ENCODE measurements at places on chromosomes 6 and 20.

DNA sequence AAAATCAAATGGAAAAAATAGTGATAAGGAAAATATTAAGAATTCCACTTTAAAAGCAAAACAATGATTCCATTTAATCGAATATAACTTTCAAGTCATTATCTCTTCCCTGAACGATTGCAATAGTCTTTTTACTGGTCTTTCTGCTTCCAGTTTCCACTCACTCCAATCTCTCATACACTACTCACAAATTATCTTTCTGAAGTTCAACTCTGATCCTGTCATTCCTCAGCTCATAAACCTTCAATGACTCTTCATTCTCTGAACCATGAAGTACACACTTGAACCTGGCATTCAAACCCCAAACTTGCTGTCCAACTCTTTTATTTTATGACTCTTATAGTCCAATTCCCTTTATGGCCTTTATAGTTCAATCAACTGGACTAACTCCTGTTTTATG lies 304.1 kb upstream of the TCF21 start:
- DNase-seq, result no peak

GRCh38 chr20:59723607-59724456 lies 119.5 kb downstream of the PHACTR3 start:
- DNase-seq, result peak; percentile 64

GRCh38 chr6:30397697-30398096 lies 52.7 kb downstream of the RPP21 start:
- no peak for DNase-seq

DNA sequence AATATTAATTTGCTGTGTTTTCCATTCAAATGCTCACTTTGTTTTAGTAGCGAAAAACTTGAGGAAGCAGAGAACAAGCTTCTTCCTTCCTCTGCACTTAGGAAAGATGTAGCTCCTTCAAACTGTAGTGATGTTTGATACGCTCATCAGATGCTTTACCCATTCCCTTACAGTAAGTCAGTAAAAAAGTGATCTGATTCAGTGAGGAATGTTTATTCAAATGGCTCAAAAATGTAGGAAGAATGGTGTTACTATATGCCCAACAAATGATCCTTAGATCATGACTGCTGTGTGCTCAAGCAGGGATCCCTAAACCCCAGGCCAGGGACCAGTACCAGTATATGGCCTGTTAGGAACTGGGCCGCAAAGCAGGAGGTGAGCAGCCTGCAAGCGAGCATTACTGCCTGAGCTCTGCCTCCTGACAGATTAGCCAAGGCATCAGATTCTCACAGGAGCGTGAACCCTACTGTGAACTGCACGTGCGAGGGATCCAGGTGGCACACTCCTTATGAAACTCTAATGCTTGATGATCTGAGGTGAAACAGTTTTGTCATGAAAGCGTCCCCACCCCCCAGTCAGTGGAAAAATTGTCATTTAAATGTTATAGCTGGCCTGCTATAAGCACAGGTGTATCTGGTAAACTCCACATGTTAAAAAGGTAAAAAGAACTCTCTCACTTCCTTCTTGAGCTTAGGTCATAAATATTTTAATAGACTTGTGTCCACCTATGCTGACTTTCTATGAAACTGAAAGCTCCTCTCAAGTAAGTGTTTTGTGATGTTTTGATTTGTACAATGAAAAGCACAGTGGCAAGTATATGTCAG lies 187.2 kb downstream of the FOXC1 start:
- DNase-seq, result peak; percentile 57

GRCh38 chr6:29941471-29941870 lies 861 bp upstream of the HLA-A start:
- peak; percentile 8 for DNase-seq

DNA sequence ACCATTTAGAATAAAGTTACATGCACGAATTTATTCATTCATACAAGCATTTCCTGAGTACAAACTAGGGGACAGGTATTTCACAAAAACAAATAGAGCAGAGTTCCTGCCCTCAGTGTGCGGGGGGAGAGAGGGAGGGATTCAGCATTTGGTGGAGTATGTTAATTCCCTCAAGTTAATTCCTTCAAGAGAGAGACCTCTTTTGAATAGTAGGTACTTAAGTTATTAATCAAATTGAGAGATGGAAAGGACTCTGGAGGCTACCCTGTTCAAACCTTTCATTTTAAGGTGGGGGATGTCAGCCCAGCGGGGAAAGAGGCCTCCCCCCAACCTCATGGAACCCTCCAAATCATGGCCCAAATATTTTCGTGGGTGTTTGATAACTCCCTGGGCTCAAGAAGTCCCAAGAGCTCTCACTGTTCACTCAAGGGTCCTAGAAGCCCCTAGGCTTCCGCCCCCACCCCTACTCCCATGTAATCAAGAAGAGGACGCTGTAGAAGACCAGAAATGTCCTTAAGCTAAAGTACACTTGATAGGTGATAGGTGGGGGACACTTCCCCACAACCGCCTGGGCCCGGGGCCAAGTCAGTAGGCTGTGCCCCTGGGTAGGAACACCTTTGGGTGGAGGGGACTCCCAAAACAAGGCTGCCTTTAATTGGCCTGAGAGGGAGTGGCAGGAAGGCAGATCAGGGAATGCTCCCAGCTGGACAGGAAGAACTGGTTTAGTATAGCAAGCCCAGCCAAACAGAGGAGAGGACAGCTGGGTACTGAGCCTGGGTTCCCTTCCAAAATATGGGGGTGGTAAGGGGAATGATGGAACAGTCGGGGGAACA lies 2.9 kb downstream of the SDC4 start:
- no peak for DNase-seq

GRCh38 chr6:39243809-39244208 lies 14.5 kb upstream of the KCNK5 start:
- DNase-seq, result no peak

GRCh38 chr20:60687213-60687612 lies 564.8 kb upstream of the CDH4 start:
- DNase-seq, result no peak

DNA sequence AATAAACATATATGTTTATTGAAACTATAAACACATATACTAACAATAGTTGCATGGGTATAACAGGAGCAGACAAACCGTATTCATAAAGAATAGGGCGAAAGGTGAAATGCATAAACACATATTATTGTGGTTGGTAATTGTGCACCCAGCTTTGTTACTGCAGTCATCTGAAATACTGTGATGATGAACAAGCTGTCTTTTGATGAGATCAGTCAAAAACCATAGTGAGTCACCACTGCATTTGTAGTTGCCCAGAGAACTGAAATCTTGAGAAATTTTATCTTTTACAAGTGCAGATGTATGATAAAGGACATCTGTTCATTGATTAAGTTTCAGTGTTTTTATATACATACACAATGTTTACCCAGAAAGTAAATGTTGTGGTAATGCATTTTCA lies 133.7 kb downstream of the MYO6 start:
- peak; percentile 51 for DNase-seq

GRCh38 chr20:57395111-57395966 lies 4.1 kb downstream of the RBM38 start:
- no peak for DNase-seq

DNA sequence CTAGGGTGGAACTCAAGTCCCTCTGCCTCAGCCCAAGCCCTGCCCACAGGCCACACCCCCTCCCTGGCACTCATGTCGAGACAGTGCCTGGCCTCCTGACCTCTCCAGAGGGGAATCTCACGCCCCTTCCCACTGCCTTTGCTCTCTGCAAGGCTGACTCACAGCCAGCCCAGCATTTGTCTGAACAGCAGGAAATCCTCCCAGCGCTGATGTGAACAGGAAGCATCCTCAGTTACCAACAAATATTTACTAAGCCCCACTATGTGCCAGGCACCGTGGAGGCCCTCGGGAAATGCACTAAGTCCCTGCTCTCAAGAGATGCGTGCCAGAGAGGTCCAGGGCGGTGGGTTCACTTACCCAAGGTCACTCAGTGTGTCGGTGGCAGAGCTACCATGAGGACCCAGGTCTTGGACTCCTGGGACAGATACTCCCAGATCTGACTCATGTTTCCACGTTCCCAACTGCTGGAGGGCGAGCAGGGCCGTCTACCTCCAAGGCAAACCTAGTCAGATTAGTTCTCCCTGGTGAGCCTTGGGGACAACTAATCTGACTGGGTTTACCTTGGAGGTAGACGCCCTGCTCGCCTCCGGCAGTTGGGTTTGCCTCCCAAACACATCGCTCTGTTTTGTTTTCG lies 7.8 kb downstream of the ADA start:
- DNase-seq, result peak; percentile 86

GRCh38 chr6:13767121-13767808 lies 47.1 kb downstream of the MCUR1 start:
- peak; percentile 64 for DNase-seq

- DNase-seq, result no peak
Measured at GRCh38 chr20:10561302-10561701, 112.5 kb downstream of the JAG1 start.

DNA sequence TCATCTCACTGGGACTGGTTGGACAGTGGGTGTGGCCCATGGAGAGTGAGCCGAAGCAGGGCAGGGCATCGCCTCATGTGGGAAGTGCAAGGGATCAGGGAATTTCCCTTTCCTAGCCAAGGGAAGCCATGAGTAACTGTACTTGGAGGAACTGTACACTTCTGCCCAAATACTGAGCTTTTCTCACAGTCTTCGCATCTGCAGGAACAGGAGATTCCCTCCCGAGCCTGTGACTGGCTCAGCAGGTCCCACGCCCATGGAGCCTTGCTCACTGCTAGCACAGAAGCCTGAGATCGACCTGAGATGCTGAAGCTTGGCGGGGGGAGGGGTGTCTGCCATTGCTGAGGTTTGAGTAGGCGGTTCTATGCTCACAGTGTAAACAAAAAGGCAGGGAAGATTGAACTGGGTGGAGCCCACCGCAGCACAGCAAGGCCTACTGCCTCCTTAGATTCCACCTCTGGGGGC lies 10.4 kb upstream of the CALHM5 start:
- no peak for DNase-seq

- DNase-seq, result no peak
Measured at GRCh38 chr20:8951164-8951563, 117.7 kb upstream of the PLCB4 start.

DNA sequence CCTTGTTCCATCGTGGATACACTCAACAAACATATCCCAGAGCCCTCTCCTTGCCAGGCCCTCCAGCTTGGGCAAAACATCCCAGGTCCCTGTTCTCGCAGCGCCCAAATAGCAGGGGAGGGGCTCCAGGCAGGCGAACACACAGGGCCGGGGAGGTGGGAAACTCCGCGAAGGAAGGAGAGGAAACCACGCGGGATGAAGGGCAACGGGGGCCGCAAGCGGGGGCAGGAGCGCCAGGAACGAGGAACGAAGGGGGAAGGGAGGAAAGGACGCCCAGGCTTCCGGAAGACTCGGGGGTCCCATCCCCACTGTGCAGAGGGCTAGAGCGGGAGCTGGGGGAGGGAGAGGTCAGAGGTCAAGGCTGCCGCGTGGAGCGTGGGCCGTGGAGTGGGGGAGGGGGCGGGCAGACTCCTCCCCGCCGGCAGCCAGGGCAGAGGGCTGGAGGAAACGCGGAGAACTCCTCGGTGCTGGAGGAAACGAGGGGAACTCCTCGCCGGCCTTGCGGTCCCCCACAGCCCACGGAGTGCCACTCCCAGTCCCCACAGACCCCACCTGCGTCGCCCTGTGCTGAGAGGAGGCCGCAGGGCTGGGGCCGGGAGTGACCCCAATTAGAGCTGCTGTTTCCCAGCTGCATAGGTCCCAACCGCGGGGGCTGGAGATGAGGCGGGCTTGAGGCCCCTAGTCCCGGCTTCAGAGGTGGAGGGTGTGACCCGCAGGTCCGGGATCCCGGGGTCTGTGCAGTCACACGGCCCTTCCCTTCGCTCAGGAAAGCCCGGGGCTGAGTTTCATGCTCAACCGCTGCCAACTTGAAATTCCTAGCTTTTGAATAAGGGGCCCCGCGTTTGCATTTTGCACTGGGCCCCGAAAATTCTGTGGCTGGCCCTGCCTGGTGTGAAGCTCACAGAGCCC lies 1.2 kb upstream of the RBM38 start:
- DNase-seq, result no peak

DNA sequence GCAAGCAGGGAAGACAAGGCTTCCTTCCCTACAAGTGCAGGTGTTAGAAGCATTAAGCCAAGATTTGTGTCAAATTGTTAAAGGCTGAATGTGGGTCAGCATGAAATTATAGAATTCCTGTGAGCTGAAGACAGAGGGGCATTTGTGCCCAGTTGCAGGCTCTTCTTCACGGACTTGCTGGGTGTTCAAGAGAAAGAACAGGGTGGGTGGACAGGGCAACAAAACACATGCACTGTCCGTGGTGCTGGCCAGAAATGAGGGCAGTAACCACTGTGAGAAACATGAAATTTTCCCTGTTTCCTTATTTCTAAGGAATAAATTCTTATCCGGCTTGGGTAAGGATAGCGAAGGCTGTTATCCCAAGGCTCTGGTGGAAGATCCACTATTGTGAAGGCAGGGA lies 579.5 kb upstream of the HTR1E start:
- no peak for DNase-seq

DNA sequence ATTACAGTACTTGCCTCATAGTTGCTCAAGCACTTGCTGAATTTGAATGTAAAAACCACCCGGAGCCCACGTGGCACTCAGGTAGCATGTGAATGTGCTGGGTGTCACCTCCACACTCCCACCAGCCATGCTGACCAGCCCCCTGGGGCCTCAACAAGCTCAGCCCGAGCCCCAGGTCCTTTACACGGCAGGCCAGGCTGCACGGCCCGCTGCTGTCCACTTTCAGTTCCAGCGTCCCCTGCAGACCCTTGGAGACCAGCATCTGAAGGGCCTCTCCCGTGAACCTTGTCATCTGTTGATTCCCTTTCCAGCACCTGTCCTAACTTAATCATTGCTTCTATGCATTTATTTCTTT lies 33.3 kb upstream of the ZBP1 start:
- DNase-seq, result no peak

- DNase-seq, result peak; percentile 95
Measured at GRCh38 chr6:34386316-34387137, 5.9 kb downstream of the NUDT3 start.

GRCh38 chr20:42790111-42790510 lies 399.6 kb downstream of the PTPRT start:
- no peak for DNase-seq

DNA sequence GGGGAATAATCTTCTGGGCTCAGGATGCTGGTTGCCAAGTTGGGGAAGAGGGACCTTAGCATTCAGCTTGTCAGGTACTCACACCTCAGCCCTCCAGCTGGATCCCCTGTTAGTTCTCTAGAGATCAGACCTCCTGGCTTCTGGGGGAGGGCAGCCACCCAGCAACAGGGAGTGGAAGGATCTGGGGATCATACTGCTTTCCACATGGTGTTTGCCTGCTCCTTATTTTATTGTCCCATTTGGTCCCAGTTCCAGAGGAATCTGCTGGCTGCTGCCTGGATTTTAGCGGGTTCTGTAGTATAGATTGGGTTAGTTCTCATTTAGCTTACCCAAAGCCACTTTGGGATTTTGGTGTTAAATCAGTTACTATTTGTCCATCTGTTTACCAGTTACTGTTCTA lies 29.3 kb downstream of the KAT14 start:
- DNase-seq, result no peak

GRCh38 chr20:55782912-55783253 lies 222.4 kb downstream of the CBLN4 start:
- DNase-seq, result no peak

- DNase-seq, result no peak
Measured at GRCh38 chr20:44579313-44580081, 2.9 kb upstream of the PKIG start.

GRCh38 chr6:122580737-122581136 lies 29.5 kb upstream of the PKIB start:
- no peak for DNase-seq
